ENCODE measurements at places on chromosomes 5 and 9.

DNA sequence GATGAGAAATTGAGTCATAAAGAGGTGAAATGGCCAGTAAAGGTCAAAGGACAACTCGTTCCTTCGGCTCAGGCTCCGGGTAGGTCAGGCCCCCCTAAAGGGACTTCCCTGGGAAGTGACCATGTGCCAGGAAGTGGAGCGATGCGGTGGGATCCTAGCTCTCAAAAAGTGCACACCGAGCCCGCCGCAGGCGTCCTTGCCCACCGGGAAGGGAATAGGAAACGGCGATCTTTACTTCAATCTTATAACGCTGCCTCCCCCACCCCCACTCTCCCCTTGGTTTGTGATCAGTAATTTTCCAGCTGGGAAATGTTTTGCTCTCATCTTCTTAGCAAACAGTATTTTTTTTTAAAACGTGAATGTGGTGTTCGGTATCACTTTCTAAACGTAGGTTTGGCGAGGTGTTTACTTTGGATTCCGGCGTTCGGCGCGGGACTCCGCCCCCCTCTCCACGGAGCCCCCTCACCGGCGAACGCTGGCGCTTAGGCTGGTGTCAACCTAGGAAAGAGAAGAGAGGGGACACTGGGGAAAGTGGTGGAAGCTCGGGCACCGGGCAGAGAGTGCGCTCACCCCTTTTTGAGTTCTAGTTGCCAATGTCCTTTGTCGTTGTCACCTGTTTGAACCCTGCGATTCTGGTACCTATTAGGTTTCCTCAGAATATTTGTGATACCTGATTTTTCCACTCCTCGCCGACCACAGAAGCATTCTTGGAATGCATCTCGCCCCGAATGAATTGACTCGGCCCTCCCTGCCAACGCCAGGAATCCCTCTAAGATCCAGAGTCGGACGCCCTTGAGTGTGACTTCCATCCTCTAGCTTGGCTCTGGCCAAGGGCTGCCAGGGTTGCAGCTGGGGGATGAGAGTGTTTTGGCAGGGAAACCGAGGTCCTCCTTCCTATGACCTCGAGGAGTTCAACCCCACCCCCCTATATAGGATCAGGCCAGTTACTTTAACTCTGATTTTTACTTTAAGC, 1.8 kb upstream of the KLF4 start:
- peaks cover 53% of the 10 kb centered on the region for H3K4me1 ChIP-seq
- peak; percentile 34 for DNase-seq
- peak overlapping the region; percentile 98 for H3K27ac ChIP-seq
- peak overlapping the region; percentile 77 for H3K4me3 ChIP-seq
- H3K27me3 ChIP-seq: no peaks in the 10 kb centered on the region
- H3K36me3 ChIP-seq: peaks cover 8% of the 10 kb centered on the region

GRCh38 chr5:88486431-88486830, 217.8 kb upstream of the TMEM161B start:
- peaks cover 21% of the 10 kb centered on the region for H3K27me3 ChIP-seq
- H3K4me1 ChIP-seq: no peaks in the 10 kb centered on the region
- H3K27ac ChIP-seq: no peak overlapping the region

DNA sequence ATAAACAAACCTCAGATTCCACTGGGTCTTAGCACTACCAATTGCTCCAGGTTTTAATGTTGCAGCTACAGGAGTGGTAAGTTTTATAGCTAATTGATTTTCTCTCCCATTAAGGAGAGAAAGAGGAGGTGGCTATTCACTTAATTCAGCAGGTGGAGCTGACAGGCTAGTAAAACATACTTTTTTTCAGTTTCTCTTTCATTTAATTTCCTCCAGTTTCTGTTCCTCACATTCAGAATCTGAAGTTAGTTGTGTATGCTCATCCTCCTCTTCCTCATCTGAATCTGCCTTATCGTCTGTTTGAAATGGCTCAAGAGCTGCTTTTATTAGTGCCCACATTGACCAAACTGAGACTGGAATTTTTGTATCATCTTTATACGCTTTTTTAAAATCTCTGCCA, 98.0 kb downstream of the PLPPR1 start:
- no peaks in the 10 kb centered on the region for H3K4me1 ChIP-seq
- H3K4me3 ChIP-seq: no peak overlapping the region
- DNase-seq: no peak
- H3K27ac ChIP-seq: no peak overlapping the region
- H3K27me3 ChIP-seq: no peaks in the 10 kb centered on the region
- H3K36me3 ChIP-seq: no peaks in the 10 kb centered on the region

DNA sequence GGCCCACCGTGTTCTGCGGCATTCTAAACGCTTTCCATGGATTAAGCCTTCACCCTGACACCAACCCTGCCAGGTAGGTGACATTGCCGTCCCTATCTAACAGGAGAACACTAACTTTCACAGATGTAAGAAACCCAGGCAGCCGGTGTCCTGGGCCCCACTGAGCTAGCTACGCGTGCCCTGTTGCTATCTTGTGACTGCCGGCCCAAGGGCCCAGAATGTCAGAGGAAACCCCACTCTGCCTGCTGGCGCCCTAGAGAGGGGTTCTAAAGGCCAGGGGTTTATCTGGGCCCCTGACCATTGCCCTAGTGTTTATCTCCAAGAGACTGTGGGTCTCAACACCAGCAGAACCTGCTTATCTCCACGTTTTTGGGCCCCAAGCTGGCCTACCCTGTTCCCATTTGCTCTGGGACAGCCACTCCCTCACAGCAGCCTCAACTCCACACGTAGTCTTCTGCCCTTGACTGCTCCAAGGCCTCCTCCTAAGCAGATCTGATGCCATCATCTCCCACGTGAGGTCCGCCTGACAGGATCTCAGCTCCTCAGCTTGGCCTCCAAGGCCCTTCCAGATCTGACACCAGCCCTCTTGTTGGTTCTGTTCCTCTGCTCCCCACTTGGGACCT, 18.1 kb upstream of the ZBTB34 start:
- peaks cover 39% of the 10 kb centered on the region for H3K4me1 ChIP-seq
- no peak for DNase-seq

DNA sequence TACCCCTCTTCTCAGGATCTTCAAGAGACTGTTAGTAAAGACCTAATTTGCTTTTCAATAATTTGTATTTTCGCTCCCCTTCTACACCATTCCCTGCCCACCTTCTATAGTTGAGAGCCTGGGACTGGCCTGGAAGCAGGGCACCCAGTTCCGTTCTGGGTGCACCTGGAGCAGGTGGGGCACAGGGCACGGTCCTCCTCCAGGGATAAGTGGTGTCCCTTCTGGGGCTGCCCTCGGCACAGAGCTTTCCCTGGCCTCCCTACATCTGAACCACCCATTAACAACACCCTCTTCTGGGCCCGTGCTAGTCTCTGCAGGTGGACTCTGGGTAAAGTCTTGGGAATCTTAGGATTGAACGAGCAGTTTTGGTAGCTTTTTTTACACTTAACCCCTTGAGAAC, 92.8 kb upstream of the PANK3 start:
- H3K27me3 ChIP-seq: no peaks in the 10 kb centered on the region
- DNase-seq: no peak
- no peaks in the 10 kb centered on the region for H3K36me3 ChIP-seq
- no peak overlapping the region for H3K27ac ChIP-seq
- H3K4me3 ChIP-seq: no peak overlapping the region

- no peak for DNase-seq
- H3K27ac ChIP-seq: no peak overlapping the region
- H3K36me3 ChIP-seq: no peaks in the 10 kb centered on the region
- no peaks in the 10 kb centered on the region for H3K27me3 ChIP-seq
- H3K4me1 ChIP-seq: peaks cover 13% of the 10 kb centered on the region
Observed at GRCh38 chr5:158756871-158757270, 342.8 kb downstream of the EBF1 start.

DNA sequence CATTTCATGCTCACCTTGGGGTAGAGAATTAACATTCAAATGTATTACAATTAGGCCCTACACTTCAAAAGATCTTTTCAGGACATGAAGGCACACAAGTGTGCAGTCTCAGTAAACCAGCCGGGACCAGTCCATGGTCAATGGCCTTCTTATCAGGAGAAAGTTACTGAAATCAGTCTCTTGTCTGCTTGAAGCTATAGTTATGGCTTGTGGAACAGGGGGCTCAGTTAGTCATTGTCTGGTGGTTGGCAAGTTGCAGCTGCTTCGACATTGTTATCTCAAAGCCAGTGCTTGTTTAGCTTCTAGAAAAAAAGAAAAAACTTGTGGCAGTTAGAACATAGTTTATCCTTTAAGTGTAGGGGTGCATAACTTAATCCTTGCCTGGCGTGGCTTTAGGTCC, 213.1 kb upstream of the ACO1 start:
- no peak overlapping the region for H3K27ac ChIP-seq
- no peak for DNase-seq
- no peak overlapping the region for H3K4me3 ChIP-seq
- H3K4me1 ChIP-seq: no peaks in the 10 kb centered on the region
- H3K36me3 ChIP-seq: no peaks in the 10 kb centered on the region

- H3K27ac ChIP-seq: no peak overlapping the region
- H3K4me3 ChIP-seq: no peak overlapping the region
- H3K27me3 ChIP-seq: no peaks in the 10 kb centered on the region
- no peaks in the 10 kb centered on the region for H3K36me3 ChIP-seq
- H3K4me1 ChIP-seq: no peaks in the 10 kb centered on the region
Observed at GRCh38 chr5:3531320-3531986, 64.2 kb upstream of the IRX1 start.

- H3K4me1 ChIP-seq: peaks cover 28% of the 10 kb centered on the region
- DNase-seq: no peak
- no peaks in the 10 kb centered on the region for H3K27me3 ChIP-seq
Observed at GRCh38 chr9:5784526-5785315, 48.2 kb downstream of the ERMP1 start.

GRCh38 chr5:61823065-61823464, 482.9 kb upstream of the KIF2A start:
- H3K27me3 ChIP-seq: no peaks in the 10 kb centered on the region
- H3K36me3 ChIP-seq: no peaks in the 10 kb centered on the region
- no peak for DNase-seq
- no peak overlapping the region for H3K27ac ChIP-seq
- H3K4me3 ChIP-seq: no peak overlapping the region

- no peak for DNase-seq
- peaks cover 78% of the 10 kb centered on the region for H3K4me1 ChIP-seq
- H3K36me3 ChIP-seq: no peaks in the 10 kb centered on the region
- peak overlapping the region; percentile 90 for H3K27ac ChIP-seq
- H3K27me3 ChIP-seq: no peaks in the 10 kb centered on the region
- peak overlapping the region; percentile 24 for H3K4me3 ChIP-seq
Observed at GRCh38 chr9:124296796-124297550, 39.2 kb downstream of the NEK6 start.

Measured in left ventricle myocardium inferior (tissue), 1 donor.